ENCODE measurements at places on chromosomes 6 and 20. TPM values are rescaled to one million over a fixed set of nuclear protein-coding genes. Genes with fewer than 3 reads are reported as not detected.

DNA sequence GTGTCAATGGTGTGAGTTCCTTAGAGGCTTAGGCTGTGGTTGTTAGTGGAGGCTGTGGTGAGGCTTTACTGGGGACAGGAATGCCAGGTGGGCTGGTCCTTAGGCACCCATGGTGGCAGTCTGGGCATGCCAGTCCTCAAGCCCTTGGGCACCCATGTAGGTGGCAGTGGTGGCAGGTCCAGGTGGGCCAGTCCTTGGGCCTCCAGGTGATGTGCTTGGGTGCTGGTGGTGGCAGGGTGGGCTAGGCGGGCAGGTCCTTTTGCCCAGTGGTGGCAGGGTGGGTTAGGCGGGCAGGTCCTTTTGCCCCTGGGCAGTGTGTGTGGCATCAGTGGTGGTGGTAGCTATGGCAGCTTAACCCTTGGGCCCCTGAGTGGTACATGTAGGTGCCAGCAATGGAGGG is 133.8 kb downstream of the FLRT3 start:
- H3K27ac ChIP-seq, result no peak overlapping the region
- H3K4me1 ChIP-seq, result no peaks in the 10 kb centered on the region
- no peaks in the 10 kb centered on the region for H3K36me3 ChIP-seq
- H3K4me3 ChIP-seq, result no peak overlapping the region

GRCh38 chr6:6199678-6200077 is 120.8 kb downstream of the F13A1 start:
- H3K4me3 ChIP-seq, result no peak overlapping the region
- H3K36me3 ChIP-seq, result no peaks in the 10 kb centered on the region

DNA sequence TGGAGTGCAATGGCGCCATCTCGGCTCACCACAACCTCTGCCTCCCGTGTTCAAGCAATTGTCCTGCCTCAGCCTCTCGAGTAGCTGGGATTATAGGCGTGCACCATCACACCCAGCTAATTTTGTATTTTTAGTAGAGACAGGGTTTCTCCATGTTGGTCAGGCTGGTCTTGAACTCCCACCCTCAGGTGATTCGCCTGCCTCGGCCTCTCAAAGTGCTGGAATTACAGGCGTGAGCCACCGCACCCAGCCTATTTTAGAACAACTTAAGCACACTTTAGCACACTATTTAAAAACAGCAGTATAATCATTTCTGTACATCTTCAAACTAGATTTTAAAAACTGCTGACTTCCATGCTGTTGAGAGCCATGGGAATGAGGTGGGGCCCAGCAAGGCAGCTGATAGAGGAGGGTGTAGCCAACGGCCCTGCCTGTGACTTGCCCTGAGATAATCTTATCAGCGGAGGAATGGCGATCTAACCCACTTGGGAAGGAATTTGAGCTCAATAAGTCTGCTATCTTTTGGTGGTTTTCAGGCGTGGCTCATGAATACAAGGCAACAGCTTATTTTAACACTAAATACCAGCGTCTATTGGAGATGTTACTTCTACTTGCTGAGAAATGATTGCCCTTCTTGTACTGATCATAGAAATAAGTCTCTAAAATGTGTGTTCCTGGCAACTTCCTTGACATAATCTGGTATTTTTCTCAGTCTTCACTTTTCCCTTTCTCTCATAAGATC is 12.1 kb downstream of the ZDHHC14 start:
- H3K4me3 ChIP-seq, result no peak overlapping the region
- no peaks in the 10 kb centered on the region for H3K27me3 ChIP-seq
- no peak for DNase-seq
- H3K27ac ChIP-seq, result no peak overlapping the region

GRCh38 chr20:5608104-5608441 is 142.1 kb upstream of the SHLD1 start:
- peak overlapping the region; percentile 96 for H3K4me3 ChIP-seq
- peaks cover 55% of the 10 kb centered on the region for H3K4me1 ChIP-seq
- peak overlapping the region; percentile 99 for H3K27ac ChIP-seq
- H3K36me3 ChIP-seq, result peaks cover 31% of the 10 kb centered on the region

DNA sequence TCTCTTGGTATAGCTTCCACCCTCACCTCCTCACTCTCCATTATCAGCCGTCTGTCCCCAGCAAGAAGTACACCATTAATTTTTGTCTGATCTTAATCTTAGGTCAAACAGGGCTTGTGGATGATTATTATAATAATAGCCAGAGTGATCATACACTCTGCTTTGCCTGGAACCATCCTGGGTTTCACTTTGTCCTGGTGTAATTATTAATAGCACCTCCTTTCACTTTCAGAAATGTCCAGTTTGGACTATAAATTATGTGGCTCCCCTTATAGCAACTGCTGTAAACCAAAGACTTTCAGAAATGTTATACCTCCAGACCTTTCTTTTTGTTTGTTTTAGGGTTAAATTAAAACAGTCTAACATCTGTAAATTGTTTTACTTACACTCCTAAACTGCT is 951 bp upstream of the TRIM31 start:
- peaks cover 37% of the 10 kb centered on the region for H3K27me3 ChIP-seq
- no peak overlapping the region for H3K27ac ChIP-seq

- H3K4me1 ChIP-seq, result peaks cover 31% of the 10 kb centered on the region
- no peak overlapping the region for H3K4me3 ChIP-seq
- no peak overlapping the region for H3K27ac ChIP-seq
- peak; percentile 68 for DNase-seq
- H3K36me3 ChIP-seq, result peaks cover 66% of the 10 kb centered on the region
These were observed 26.5 kb downstream of the MTHFD1L start for GRCh38 chr6:150891888-150892485.

DNA sequence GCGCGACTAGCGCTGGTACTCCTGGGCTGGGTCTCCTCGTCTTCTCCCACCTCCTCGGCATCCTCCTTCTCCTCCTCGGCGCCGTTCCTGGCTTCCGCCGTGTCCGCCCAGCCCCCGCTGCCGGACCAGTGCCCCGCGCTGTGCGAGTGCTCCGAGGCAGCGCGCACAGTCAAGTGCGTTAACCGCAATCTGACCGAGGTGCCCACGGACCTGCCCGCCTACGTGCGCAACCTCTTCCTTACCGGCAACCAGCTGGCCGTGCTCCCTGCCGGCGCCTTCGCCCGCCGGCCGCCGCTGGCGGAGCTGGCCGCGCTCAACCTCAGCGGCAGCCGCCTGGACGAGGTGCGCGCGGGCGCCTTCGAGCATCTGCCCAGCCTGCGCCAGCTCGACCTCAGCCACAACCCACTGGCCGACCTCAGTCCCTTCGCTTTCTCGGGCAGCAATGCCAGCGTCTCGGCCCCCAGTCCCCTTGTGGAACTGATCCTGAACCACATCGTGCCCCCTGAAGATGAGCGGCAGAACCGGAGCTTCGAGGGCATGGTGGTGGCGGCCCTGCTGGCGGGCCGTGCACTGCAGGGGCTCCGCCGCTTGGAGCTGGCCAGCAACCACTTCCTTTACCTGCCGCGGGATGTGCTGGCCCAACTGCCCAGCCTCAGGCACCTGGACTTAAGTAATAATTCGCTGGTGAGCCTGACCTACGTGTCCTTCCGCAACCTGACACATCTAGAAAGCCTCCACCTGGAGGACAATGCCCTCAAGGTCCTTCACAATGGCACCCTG is 1.6 kb downstream of the TPBG start:
- no peak overlapping the region for H3K27ac ChIP-seq
- peak overlapping the region; percentile 58 for H3K4me3 ChIP-seq

DNA sequence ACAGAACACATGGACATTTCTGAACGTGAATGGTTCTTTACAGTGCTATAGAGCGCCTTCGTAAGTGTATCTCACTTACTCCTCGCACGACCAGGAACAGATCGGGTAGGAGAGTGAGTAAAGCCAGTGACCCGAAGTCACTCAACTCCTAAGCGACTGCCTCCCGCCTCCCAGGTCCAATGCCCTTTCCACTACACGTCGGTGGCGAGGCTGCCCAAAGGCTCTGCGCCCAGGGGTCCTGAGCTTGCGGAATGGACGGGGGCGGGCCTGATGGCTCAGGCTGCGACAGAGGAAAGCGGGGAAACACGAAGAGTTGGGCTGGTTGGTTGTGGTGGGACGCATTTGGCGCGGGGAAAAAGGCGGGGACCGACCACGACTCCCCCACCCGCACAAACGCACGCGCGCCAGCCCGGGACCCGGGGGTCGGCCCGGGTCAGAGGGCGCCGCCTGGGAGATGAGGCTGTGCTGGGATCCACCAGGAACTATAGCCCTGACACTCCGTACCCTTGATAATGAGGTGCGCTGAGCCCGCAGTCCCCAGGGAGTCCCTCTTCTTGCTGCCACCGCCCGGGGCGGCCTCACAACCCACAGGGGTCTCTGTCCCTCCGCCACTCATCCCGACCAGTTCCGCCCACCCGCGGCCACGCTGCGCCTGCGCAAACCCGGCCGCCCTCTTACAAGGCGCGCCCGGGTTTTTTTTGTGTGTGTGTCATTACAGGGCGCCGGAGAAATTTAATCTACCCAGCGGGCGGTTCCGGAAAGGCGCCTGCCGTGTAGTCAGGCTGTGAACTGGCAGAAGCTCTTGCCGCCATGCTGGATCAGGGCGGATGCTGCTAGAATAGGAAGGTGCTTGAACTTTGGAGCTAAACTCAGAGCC is at the start of gene BLOC1S5:
Gene BLOC1S5 (minus strand): TSS at position 629 of the 877 bp plus-strand sequence. CDS start 13 bp downstream, at position 616.
- H3K36me3 ChIP-seq, result peaks cover 12% of the 10 kb centered on the region
- peak within 1 kb of the TSS; percentile 93 for H3K4me3 ChIP-seq
- peak; percentile 99 for DNase-seq
- peak within 1 kb of the TSS; percentile 95 for H3K27ac ChIP-seq
- peaks cover 27% of the 10 kb centered on the region for H3K4me1 ChIP-seq

DNA sequence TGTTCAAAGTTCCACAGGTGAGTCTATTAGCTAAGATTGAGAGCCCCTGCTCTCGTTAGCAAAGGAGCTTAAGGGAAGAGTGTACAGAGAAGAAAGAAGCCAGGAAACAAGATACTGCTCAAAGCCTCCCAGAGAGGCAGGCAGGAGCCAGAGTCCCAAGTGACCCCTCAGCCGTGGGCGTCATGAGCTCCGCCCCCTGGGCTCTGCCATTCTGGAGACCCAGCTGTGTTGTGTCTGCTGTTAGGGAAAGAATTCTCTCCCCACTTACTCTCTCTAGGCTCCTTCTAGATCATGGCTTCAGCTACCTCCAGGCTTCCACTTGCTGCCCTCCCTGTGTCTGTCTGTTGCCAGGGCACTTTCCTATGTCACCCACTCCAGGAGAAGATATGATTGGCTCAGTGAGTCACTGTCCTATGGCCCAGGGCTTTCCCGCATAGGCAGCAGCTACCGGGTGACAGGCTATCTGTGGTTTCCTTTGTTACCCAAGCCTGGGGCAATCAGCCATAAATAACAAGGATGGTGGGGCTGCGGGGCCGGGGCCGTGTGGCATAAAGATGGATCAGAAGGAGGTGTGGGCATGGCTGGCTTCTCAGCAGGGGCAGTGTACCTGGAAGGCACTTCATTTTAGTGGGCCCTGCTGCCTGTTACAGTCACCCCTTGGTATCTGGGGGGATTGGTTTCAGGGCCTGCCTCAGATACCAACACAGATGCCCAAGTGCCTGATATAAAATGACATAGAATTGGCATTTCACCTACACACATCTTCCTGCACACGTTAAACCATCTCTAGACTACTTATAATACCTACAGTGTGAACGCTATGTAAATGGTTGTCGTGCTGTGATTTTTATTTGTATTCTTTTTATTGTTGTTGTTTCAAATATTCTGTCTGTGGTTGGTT is 118.9 kb downstream of the ARMC2 start:
- no peak overlapping the region for H3K4me3 ChIP-seq
- DNase-seq, result peak; percentile 49
- no peak overlapping the region for H3K27ac ChIP-seq
- H3K4me1 ChIP-seq, result peaks cover 15% of the 10 kb centered on the region

DNA sequence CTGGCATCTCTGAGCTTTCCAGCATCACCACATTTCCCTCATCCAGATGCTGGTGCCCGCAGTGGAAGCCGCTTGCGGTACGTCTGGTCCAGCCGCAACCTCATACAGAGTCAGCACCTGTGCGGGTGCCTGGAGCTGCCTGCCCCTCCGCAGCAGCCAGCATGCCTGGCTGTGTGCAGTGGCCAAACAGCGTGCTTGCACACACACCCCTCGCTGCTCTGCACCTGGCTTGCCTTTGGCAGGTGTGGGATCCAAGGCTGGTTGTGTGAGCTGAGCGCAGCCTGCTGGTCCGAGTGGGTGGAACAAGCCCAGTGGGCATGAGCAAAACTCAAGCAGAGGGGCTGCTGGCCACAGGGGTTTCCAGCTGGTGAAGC is 3.1 kb upstream of the HINT3 start:
- DNase-seq, result peak; percentile 12
- no peak overlapping the region for H3K27ac ChIP-seq
- H3K4me1 ChIP-seq, result peaks cover 5% of the 10 kb centered on the region
- no peak overlapping the region for H3K4me3 ChIP-seq
- no peaks in the 10 kb centered on the region for H3K36me3 ChIP-seq

DNA sequence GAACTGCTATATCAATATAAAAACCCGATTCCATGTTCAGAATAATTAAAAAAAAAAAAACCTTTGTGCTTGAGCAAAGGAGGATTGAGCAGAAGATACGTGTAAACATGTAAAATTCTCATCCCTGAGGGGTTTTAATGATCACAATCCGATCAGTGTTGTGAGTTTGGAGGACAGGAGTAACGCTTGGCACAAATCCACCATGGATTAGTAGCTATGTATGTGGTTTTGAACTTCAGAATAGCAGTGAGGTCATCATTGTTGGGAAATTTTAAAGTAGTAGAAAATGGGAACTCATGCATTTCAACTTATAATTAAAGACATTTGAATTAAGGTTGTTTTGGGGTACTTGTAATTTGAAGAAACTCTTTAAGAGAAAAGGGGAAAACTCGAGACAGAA is 203.2 kb downstream of the RPS12 start:
- no peaks in the 10 kb centered on the region for H3K36me3 ChIP-seq
- H3K27me3 ChIP-seq, result peaks cover 2% of the 10 kb centered on the region
- H3K4me3 ChIP-seq, result no peak overlapping the region
- no peaks in the 10 kb centered on the region for H3K4me1 ChIP-seq
- no peak for DNase-seq

DNA sequence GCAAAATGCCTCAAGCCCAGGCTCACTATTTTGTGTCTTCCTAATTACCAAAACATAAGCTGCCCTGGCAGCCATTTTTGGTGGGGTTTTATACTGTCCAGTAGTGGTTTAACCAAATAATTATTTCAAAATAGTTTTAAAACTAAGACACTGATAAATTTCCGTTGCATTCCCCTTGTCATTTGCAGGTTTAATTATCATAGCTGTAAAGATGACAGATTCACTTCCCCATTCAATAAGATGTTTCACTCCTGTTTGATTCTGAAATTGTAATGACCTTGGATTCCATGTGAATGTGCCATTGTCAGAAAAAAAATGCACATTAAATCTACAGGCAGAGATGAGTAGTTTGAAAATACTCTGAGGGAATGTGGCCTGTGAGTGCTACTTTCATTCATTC is 172.0 kb downstream of the COL9A1 start:
- H3K27ac ChIP-seq, result no peak overlapping the region
- H3K4me1 ChIP-seq, result no peaks in the 10 kb centered on the region
- DNase-seq, result no peak
- H3K36me3 ChIP-seq, result no peaks in the 10 kb centered on the region

The SOBP gene
- 1.1 TPM for total RNA-seq

The GNMT gene
- total RNA-seq, result 0.38 TPM

The NOX3 gene
- total RNA-seq, result not detected

The B4GALT5 gene
- total RNA-seq, result 16.8 TPM

The OR12D3 gene
- total RNA-seq, result not detected

The DDRGK1 gene
- 50.1 TPM for total RNA-seq

The ISM1 gene
- 0.77 TPM for total RNA-seq

The PDYN gene
- total RNA-seq, result not detected
